Neural progenitor cell (in vitro differentiated cells): ENCODE measurements at places on chromosomes 6 and 20.

DNA sequence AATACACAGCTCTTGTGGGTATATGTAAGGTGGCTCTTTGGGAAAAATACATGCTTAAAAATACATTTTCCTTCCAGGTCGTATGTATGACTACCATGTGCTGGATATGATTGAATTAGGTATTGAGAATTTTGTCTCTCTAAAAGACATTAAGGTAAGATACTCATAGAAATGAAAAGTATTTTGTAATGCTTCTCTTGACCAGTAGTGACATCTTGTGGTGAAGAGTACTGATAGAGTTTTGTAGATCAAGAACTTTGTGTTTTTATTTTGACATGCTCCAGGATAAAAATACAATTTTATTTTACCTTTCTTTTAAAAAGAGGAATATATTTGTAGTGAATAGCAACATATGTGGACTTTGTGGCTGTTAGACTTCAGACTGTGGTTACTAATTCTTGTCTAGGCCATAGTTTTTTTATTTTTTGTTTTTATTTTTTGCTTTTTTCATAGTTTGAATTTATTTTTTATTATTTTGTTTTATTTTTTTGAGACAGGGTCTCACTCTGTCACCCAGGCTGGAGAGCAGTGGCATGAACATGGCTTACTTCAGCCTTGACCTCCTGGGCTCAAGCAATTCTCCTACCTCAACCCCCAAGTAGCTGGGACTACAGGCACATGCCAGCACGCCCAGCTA lies 17.9 kb downstream of the RPF2 start:
- DNase-seq: peak; percentile 16

DNA sequence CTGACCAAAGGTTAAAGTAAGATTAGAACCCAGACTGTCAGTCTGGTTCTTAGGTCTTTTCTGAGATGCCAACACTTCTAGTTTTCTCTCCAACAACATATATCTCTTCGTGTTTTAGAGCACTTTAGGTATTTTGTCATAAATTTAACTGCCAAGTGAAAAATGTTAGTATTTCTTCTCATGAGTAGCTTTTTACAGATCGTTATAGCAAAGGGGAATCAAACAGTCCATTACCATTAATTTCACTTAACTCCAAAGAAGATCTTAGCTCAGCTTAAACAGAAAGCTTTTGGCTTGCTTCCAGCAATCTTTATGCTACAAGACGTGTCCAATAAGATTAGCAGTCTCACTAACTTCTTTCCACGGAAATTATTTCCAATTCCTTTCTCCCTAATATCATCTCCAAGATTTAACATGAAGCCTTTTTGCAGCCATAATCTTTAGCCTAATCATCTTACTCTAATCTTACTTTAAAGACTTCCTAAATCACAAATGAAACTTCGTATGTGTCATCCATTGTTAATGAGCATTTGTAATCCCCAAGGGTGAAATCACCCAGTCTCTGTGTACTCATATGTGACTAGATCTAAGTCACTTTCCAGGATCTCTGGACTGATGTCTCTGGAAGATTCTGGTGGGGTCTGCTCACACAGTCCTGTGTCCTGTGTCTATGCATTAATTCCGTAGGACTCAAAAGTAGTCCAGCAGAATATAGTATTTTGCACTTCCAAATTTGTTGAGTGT lies 38.7 kb downstream of the MOXD1 start:
- no peak for DNase-seq

DNA sequence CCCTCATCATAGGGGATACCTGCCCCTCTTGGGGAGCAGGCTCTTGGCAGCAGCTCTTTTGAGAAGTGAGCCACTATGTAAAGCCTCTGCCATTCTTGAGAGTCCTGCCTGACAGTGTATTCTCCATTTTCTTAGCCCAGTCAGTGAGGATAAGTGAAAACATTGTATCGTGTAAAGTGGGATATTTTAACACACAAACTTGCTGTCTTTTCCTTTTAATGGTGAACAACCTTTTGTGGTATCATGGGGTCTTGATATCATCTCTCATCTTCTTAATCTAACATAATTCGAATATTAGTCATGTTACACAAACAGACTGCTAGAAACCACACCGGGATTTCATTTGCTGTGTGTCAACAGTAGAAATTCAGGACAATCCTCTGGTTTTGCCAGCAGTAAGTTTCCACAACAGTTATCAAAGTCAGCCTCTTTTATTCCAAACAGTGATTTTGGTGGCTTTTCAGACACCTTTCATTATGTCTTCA lies 136.2 kb downstream of the HIVEP1 start:
- DNase-seq: no peak

DNA sequence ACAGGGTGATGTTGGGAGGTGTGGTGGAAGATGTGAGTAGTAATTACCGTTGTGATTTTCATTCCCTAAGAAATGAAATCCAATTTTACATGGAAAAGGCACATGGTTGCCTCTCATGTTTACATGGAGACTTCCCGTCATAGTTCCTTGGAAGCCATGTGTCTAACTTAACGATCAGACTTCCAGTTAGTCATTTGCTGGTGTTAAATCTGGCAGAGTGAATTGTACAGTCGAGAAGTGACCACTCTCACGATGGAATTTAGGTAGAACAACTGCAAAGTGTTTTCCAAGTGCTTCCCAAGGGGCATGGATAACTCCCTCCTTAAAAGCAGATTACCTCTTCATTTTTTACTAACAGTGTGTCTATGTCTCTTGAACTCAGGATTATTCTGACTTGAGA lies 145.8 kb upstream of the CCN2 start:
- no peak for DNase-seq

- no peak for DNase-seq
Observed at GRCh38 chr20:12827816-12828385, 180.9 kb upstream of the SPTLC3 start.

DNA sequence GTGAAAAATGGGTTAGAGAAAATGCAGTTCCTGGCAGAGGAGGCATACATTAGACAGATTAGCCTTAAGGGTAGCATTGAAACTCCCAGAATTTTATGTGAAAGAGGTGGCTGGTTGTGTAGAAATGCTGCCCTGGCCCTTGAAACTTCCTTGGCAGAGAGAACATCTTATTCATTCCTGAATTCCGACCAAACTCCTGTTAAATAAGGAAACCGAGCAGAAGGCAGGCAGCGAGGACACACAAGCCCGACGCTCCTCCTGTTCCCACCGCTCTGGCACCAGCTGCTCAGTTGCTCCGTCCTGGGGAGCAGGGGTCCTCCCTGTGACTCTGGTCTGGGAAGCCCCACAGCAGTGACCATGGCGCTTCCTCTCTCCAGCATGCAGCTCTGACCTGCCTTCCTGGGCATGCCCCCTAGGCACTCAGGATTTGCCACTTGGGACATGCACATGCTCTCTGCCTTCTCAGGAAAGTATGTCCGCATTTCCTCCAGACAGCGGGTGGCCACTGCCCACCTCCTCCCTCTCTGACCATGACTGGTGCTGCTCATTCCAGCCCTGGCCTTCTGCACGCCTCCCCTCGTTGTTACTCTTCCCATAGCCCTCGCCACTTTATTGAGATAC lies 35.2 kb upstream of the CLDN20 start:
- DNase-seq: no peak

DNA sequence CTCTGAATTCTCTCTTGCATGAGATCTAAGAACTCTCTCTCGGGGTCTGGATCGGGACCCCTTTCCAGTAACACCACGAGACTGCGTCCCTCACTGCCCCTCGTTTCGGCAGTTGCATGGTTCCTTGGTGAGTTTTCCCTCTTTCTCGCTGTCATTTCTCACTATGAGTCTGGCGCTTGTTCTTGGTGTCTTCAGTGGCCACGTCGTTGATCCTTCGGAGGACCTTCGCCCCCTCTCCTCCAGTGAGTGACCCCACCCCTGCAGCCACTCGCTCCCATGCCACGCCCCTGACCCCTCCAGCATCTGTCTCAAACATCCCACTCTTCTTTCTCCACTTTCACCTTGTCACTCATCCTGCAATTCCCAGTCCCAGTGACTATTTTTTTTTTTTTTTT lies 23.0 kb downstream of the SYNJ2 start:
- no peak for DNase-seq

DNA sequence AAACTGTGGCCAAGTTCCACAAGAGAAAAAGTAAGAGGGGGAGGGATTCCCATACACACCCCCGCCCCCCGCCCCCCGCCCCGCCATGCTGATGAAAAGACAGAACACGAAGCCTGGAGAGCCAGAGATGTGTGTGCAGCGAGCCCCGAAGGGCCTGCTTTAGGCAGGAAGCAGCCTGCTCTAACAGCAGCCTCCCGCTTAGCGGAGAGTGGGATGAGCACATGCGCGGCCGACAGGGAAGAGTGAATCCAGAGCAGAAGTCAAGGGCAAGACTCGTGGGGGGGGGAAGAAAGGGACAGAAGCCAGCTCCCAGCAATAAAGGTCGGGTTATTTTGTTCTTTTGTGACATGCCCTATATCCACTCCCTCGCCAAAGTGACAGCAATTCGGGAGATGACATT lies 67.2 kb upstream of the PTGIS start:
- DNase-seq: no peak

GRCh38 chr6:28215425-28215824 lies 9.7 kb upstream of the ZSCAN9 start:
- DNase-seq: no peak

GRCh38 chr6:24875534-24875901 lies 60.2 kb downstream of the RIPOR2 start:
- no peak for DNase-seq

DNA sequence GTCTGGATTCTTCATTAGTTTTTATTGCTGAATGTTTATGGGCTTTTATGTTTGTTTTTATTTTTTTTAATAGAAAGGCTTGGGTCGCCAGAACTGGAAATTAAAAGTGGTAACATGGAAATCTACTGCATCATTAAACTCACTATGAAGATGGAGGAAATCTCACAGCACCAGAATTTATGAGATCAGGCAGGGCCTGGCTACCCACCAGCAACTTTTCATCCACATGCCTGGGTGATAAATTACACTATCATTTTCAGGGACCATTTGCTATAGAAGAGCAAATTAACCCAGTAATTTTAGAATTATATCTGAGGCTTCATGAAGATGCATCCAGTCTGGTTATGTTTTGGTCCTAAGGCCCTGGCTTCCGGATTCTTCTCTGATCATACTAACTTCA lies 57.8 kb upstream of the PLCB4 start:
- DNase-seq: no peak

GRCh38 chr6:145784683-145785082 lies 29.9 kb downstream of the FBXO30 start:
- no peak for DNase-seq

GRCh38 chr20:44422083-44422482 lies 53.6 kb upstream of the TTPAL start:
- DNase-seq: no peak

DNA sequence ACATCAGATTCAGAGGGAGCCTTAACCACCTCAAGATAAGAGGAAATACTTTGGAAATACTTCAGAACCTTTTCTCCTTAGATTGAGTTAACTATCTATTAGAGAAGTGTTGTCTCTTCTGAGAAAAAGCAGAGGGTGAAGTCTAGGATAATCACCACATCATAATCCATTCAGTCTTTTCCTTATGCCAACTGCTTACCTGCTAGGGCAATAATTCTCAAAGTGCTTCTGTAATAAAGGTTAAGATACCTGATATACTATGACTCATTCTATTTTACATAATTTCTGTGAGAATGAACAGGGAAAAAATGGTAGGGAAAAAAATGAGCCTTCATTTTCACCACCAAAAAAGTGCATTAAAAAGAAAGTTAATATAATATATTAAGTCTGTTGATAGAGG lies 70.1 kb upstream of the LOC128125822 start:
- DNase-seq: no peak

- DNase-seq: no peak
Observed at GRCh38 chr6:147166360-147166944, 37.8 kb upstream of the STXBP5 start.

GRCh38 chr20:24777746-24778145 lies 171.3 kb upstream of the CST7 start:
- DNase-seq: no peak

DNA sequence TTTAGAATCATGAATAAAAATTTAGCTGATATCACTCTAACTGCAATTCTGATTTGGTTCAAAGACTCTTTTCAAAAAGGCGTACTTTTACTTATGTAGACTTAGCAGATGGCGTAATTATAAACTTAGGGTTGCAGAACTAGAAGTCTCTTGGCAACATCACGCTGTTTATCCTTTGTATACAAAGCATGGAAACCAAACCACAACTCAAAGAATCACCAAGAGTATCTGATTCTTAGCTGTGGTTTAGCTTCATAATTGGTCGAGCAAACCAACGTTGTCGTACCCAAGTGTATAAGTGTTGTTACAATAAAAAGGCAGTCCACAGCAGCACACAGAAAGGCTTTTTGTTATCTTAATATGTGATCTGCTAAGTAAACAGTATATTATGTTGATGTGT lies 18.2 kb downstream of the STMND1 start:
- DNase-seq: no peak

DNA sequence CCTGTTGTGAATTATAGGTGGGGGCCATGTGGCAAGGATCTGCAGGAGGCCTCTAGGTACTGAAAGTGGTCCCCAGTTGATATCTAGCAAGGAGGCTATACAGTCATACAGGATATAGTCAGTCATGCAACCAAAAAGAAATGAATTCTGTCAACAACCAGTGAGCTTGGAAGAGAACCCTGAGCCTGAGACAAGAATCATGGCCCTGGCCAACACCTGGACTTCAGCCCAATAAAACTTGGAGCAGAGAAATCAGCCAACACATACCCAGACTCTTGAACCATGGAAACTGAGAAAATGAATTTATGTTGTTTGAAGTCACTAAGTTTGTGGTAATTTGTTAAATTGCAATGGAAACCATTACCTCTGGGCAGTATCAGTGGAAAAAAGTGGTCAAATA lies 370.2 kb downstream of the KIF16B start:
- no peak for DNase-seq

DNA sequence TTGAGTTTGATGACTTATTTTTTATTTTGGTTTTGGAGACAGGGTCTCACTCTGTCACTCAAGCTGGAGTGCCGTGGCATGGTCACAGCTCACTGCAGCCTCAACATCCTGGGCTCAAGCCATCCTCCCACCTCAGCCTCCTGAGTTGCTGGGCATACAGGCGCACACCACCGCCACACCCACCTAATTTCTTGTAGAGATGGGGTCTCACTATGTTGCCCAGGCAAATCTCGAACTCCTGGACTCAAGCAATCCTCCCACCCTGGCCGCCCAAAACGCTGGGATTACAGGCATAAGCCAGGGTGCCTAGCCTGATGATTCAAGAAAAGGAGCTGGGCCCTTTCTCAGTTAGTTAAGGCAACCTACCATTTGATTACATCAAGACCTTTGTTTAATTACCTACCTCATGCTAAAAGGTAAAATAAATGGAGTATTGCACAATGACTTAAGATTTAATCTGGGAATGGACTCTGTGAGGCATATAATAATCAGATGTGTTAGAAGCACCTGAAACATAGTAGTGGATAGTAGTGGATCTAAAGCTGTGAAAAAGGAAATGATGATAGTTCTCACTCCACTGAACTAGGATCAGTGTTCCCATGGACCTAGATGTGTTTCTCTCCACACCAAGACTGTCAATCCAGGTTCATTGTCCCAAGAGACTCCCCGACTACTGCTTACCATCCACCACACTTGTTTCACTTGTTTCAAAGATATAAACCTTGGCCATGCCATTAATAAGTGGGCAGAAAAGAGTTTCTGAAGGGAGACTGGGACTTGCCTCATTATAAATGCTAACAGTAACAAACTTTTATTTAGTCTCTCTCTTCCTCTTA lies 2.1 kb downstream of the TNFRSF21 start:
- no peak for DNase-seq
